CD14-positive monocyte (primary cell): ENCODE measurements at places on chromosomes 7 and 10. TPM values are rescaled to one million over a fixed set of nuclear protein-coding genes. Genes with fewer than 3 reads are reported as not detected.

Gene KLLN
- polyA plus RNA-seq, result 0.12 TPM

DNA sequence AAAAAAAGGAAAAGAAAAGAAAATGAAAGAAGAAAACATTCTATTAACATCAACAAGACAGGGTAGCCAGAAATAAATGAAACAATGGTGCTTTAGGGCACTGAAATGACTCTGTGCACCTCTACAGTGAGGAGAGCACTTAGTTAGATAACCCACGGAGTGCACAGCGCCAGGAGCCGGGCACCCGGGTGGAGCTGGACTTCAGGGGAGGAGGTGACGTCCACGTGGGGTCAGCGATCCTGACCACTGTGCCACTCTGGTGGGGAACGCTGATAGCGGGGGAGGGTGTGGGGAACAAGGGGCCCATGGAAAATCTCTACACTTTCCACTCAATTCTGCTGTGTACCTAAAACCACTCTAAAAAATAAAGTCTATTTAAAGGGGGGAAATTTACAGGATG lies 15.7 kb upstream of the CNPY1 start:
- DNase-seq, result no peak
- peaks cover 4% of the 10 kb centered on the region for H3K27me3 ChIP-seq
- no peak overlapping the region for H3K27ac ChIP-seq
- H3K4me1 ChIP-seq, result no peaks in the 10 kb centered on the region

Gene ABCC2
- polyA plus RNA-seq, result 0.09 TPM

Gene CHN2
- 41.6 and 66.5 TPM in 2 replicates for polyA plus RNA-seq

Gene GHRHR
- not detected for polyA plus RNA-seq

Gene LRMDA
- 39.8 and 43.1 TPM in 2 replicates for polyA plus RNA-seq

DNA sequence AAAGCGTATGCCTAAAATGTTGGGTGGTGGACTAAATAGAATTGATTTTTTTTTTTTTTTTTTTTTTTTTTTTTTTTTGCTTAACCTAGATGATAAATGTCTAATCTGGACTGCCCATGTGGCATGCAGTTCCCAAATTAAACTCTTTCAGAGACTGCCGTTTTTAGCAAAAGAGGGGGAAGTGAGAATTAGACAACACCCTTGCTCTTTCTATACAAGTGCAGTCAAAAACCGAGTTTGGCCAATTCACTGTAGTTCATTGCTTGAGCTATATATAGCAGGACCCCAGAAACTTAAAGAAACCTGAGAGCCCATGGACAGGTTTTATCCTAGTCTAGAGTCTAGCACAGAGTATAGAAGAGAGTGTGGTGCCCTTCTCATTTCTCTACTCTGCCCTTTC lies 141.9 kb downstream of the GRM3 start:
- peaks cover 3% of the 10 kb centered on the region for H3K4me1 ChIP-seq
- H3K36me3 ChIP-seq, result no peaks in the 10 kb centered on the region
- H3K27ac ChIP-seq, result no peak overlapping the region
- no peaks in the 10 kb centered on the region for H3K27me3 ChIP-seq
- no peak overlapping the region for H3K4me3 ChIP-seq

GRCh38 chr10:36003031-36003600 lies 361.0 kb upstream of the FZD8 start:
- no peaks in the 10 kb centered on the region for H3K27me3 ChIP-seq
- H3K4me1 ChIP-seq, result no peaks in the 10 kb centered on the region
- no peak overlapping the region for H3K27ac ChIP-seq
- no peak overlapping the region for H3K4me3 ChIP-seq
- no peaks in the 10 kb centered on the region for H3K36me3 ChIP-seq
- no peak for DNase-seq

GRCh38 chr7:4661871-4662270 lies 20.2 kb upstream of the FOXK1 start:
- no peak overlapping the region for H3K4me3 ChIP-seq
- DNase-seq, result no peak
- H3K36me3 ChIP-seq, result no peaks in the 10 kb centered on the region
- H3K27me3 ChIP-seq, result no peaks in the 10 kb centered on the region

GRCh38 chr7:82019551-82020475 lies 250.0 kb upstream of the HGF start:
- no peaks in the 10 kb centered on the region for H3K4me1 ChIP-seq
- H3K4me3 ChIP-seq, result no peak overlapping the region
- no peak for DNase-seq
- H3K27me3 ChIP-seq, result no peaks in the 10 kb centered on the region
- no peak overlapping the region for H3K27ac ChIP-seq

- peak overlapping the region; percentile 99 for H3K4me3 ChIP-seq
- H3K4me1 ChIP-seq, result peaks cover 68% of the 10 kb centered on the region
- H3K27me3 ChIP-seq, result no peaks in the 10 kb centered on the region
- H3K27ac ChIP-seq, result peak overlapping the region; percentile 92
Measured at GRCh38 chr10:71772832-71773220, 494 bp downstream of the VSIR start.

DNA sequence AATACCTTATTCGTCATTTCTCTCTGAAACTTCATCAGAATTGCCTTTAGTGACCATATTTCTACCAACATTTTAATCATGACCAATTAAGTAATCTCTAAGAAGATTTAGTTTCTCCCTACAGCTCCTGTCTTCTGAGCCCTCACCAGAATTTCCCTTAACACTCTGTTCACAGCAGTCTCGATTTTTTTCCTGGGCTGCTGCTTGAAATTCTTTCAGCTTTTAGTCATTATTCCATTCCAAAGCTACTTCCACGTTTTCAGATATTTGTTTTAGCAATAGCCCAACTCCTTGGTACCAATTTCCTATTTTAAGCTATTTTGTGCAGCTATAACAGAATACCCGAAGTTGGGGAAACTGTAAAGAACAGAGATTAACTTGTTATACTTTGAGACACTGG lies 192.4 kb upstream of the DKK1 start:
- no peak for DNase-seq
- H3K27me3 ChIP-seq, result no peaks in the 10 kb centered on the region
- H3K4me3 ChIP-seq, result no peak overlapping the region
- no peak overlapping the region for H3K27ac ChIP-seq

DNA sequence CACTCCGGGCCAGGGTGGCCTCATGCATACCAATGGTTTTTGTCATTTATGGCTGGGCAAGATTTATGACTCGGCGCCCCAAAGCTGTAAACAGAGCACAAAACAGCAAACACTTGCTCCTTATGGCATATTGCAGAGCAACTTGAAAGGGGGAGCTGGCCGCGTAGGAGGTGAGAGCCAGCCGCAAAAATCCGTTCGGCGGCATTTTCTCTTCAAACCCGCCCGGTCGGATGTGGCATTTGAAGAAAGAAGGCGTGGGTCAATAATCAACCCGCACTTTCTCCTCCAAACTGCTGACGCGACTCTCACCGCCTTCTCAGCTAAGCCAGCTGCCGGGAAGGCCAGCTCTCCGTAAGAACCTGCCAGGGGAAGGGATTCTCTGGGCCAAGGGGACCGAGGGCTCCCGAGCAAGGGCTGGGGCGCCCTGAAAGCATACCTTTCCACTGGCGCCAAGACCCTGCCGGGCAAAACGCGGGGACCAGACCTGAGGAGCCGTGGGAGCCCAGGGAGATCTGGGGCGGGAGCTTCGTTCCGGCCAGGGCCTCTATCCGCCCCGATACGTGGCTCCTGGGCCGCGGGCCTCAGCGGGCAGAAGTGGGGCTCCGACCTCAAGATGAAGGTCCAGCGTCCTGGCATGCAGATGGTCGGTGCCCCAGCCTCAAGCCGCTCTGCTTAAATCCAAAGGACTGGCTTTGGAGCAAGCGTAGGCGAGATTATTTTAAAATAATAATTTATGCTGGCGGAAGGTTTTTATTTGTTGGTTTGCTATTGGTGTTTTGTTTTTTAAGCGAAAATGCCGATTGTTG lies 12.9 kb upstream of the HOXA2 start:
- no peaks in the 10 kb centered on the region for H3K27me3 ChIP-seq
- no peak for DNase-seq
- no peaks in the 10 kb centered on the region for H3K4me1 ChIP-seq
- no peak overlapping the region for H3K4me3 ChIP-seq

GRCh38 chr7:71783779-71784178 lies 628.4 kb downstream of the CALN1 start:
- H3K27me3 ChIP-seq, result no peaks in the 10 kb centered on the region
- DNase-seq, result no peak
- no peaks in the 10 kb centered on the region for H3K36me3 ChIP-seq

DNA sequence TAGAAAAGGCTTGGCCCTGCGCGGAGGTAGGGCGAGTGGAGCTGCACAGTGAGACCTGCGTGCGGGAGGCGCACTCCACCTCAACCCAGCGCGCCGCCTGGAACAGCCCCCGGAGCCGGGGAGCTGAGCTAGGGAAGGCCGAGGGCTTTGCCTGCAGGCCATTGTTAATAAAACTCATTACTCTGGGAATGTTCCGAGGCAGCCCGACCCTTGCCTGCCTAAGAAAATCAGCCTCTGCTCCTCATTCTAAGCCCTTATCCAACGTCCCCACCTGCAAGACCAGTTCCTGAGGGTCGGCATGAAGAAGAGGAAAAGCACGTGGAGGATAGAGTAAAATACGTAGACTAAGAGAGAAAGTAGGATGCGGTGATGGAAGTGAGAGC lies 55.3 kb downstream of the C7orf25 start:
- H3K27ac ChIP-seq, result no peak overlapping the region
- no peaks in the 10 kb centered on the region for H3K36me3 ChIP-seq
- no peaks in the 10 kb centered on the region for H3K4me1 ChIP-seq
- H3K27me3 ChIP-seq, result peaks cover 35% of the 10 kb centered on the region
- H3K4me3 ChIP-seq, result no peak overlapping the region

- no peaks in the 10 kb centered on the region for H3K36me3 ChIP-seq
- no peak overlapping the region for H3K4me3 ChIP-seq
- H3K4me1 ChIP-seq, result peaks cover 18% of the 10 kb centered on the region
- H3K27me3 ChIP-seq, result no peaks in the 10 kb centered on the region
- H3K27ac ChIP-seq, result no peak overlapping the region
Measured at GRCh38 chr10:123480845-123481244, 185.3 kb upstream of the GPR26 start.

Gene GPC2
- polyA plus RNA-seq, result not detected

GRCh38 chr7:19775578-19775977 lies 2.2 kb upstream of the TMEM196 start:
- H3K27me3 ChIP-seq, result peaks cover 29% of the 10 kb centered on the region
- no peak overlapping the region for H3K4me3 ChIP-seq
- no peaks in the 10 kb centered on the region for H3K4me1 ChIP-seq

GRCh38 chr10:112246-112645 lies 23.0 kb upstream of the ZMYND11 start:
- H3K27ac ChIP-seq, result no peak overlapping the region
- H3K4me3 ChIP-seq, result no peak overlapping the region
- H3K27me3 ChIP-seq, result no peaks in the 10 kb centered on the region
- no peak for DNase-seq
- H3K36me3 ChIP-seq, result no peaks in the 10 kb centered on the region
- no peaks in the 10 kb centered on the region for H3K4me1 ChIP-seq

DNA sequence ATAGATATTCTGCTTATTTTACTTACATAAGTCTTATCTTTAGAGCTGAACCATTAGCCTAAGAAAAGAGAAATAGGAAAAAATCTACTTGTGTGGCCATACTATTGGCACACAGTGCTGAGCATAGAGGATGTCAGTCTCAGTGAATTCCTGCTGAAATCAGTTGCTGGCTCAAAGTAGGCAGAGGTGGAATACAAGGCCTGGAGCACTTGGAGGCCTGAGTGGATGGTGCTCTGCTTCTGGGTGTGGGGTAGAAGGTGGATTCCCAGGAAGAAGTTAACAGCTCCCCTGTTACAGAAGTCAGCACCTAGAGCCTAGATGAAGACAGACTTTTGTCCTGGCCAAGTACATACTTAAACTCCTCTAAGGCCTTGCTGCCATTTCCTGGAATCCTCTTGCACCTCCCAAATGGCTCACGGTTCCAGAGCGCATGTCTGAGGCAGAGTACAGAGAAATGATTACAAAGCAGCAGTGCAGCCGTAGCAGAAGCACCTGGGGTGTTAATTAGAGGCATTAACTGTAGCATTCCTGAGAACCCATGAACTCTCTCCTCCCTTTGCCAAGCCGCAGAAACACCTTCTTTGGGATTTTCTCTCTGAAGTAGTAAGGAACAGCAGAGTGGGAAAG lies 18.0 kb upstream of the XPNPEP1 start:
- no peaks in the 10 kb centered on the region for H3K36me3 ChIP-seq
- no peaks in the 10 kb centered on the region for H3K27me3 ChIP-seq
- no peak overlapping the region for H3K27ac ChIP-seq
- H3K4me3 ChIP-seq, result no peak overlapping the region

DNA sequence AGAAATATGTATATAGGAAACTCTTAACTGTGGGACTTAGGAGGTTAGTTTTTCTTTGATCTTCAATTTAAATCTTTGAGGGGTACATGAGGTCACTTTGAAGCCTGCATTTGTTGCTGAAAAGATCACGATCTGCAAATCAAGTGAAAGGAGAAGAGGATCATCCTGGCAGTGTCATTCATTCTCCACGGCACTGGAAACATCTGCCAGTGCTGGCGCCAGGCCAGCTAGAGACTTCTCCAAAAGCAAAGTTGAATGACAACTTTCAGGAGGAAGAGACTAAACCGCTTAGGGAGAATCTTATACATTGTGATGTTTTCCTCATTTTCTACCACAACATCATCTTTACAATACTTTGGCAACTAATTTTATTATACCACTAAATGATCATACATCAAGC lies 42.5 kb downstream of the MRC1 start:
- no peaks in the 10 kb centered on the region for H3K27me3 ChIP-seq
- DNase-seq, result peak; percentile 76
- no peaks in the 10 kb centered on the region for H3K36me3 ChIP-seq

Gene LGI1
- 0.03 TPM in 1 of 2 replicates, not detected in the other for polyA plus RNA-seq

DNA sequence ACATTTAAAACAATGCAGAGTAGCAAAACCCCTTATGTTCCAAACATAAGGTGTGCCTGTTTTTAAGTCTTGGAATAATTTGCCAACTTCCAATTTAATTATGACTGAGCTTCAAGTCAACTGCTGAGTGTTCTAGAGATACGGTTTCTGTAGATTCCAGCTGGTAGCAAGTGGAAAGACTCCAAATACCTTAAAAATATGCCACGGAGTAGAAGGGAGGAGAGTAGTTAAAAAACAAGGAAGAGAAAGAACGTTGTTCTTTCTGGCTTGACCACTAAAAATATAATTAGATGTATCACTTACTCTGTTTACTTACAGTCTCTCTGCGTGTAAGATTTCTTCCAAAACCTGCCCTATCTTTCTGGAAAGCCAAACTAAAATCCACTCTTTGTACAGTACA lies 24.5 kb upstream of the ABLIM1 start:
- H3K4me1 ChIP-seq, result no peaks in the 10 kb centered on the region
- no peak for DNase-seq
- H3K27me3 ChIP-seq, result no peaks in the 10 kb centered on the region
- H3K27ac ChIP-seq, result no peak overlapping the region
- H3K4me3 ChIP-seq, result no peak overlapping the region

DNA sequence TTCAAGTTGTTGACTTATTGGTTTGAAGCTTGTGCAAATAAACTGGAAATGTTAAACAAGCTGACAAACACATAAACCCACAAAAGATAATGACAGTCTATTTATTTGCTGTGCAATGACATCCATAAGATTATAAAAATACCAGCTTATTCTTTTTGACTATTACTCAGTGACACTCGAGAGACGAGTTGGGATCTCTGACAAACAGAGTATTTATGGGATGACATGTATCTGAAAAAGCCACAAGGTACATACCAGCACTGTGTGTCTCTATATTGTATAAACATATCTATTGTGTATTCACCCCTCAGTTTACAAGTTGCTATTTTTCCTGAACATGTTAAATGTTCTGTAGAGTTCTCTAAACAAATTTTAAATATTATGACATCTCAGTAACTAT lies 88.9 kb downstream of the CHRM2 start:
- no peak overlapping the region for H3K4me3 ChIP-seq
- no peaks in the 10 kb centered on the region for H3K36me3 ChIP-seq
- no peak overlapping the region for H3K27ac ChIP-seq
- no peaks in the 10 kb centered on the region for H3K4me1 ChIP-seq
